Calu3 (cell line): ENCODE measurements at places on chromosomes 2 and 18. TPM values are rescaled to one million over a fixed set of nuclear protein-coding genes. Genes with fewer than 3 reads are reported as not detected.

DNA sequence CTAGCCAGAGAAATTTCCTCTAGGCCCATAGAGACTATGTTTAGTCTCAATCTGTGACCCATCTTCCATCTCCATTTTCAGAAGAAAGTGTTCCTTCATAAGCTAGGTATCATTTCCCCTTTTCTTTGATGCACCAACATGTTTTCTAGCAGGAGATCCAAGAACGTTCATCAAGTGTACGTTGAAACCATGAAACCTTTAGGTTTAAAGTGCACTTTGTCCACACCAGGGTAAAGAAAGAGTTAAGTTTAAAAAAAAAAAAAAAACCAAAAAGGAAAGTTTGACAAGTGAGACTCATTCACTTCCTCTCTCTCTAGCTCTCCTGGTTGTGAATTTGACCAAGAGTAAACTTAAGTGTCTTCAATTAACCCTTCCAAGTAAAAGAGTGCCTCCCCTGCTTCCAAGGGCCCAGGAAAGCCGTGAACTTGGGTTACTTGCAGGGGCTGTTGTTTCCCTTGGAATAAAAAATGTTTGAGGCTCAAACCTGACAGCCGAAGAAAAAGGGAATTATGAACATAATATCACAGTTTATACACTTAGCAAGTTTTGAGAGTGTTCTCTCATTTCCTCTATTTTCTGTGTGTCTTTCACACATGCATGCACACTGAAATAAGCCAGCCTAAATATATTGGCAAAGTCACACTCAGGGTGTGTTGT, 56.7 kb downstream of the LBH start:
- DNase-seq = no peak

DPYSL5 gene
- total RNA-seq = 0.32 TPM in 1 of 2 replicates, not detected in the other

DNA sequence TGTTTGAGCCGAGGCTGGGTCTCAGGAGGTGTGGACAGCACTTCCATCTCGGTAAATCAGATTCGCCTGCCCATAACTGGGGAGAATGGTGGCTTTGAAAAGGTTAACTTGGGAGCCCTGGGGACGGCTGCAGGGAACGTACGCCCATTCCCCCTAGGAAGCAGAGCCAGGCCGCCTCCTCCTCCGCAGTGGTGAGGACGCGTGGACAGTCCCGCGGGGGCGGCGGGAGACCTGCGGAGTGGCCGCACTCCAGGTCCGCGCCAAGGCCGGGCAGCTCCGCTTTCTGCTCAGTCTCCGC, 845 bp upstream of the MYCN start:
- DNase-seq = no peak

- DNase-seq = no peak
Observed at GRCh38 chr18:54848121-54848520, 19.8 kb downstream of the RAB27B start.

G6PC2 gene
- not detected in 2 replicates for total RNA-seq
